ENCODE measurements at places on chromosomes 12 and 14. TPM values are rescaled to one million over a fixed set of nuclear protein-coding genes. Genes with fewer than 3 reads are reported as not detected.

DNA sequence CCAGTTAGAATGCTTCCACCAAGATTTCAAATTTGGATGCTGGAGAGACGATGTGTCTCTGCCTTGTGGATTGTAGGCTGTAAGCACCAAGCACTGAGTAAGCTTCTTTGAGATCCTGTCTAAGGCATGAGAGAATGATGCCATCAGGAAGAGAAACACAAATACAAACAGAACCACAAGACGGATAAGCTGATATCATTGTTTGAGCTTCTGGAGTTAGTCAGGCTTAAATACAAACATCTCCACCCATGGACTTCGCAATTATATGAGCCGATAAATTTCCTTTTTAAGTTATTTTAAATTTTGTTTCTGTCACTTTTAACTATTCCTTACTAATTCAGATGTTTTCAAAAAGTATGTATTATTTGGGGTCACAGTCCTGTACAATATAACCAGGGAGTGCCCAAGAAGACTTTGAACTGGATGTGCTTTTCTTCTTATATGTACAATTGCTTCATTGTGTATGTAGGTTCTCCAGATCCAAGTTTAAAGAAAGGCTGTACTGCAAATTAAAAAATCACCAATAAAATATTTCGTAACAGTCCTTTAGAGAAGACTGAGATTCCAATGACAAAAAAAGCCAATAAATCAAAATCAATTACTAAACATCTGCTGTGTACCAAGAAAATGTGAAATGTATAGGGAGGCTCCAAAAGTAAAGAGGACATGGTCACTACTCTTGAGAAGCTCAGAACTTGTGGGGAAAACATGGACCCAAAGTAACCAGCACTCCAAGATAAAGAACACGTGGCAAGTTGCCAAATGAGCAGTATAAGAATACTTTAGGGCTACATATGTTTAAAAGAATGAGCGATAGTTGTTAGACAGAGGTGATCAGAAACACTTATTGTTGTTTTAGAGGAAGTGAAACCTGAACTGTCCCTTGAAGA, 274.1 kb downstream of the ADAMTS20 start:
- DNase-seq = no peak

DNA sequence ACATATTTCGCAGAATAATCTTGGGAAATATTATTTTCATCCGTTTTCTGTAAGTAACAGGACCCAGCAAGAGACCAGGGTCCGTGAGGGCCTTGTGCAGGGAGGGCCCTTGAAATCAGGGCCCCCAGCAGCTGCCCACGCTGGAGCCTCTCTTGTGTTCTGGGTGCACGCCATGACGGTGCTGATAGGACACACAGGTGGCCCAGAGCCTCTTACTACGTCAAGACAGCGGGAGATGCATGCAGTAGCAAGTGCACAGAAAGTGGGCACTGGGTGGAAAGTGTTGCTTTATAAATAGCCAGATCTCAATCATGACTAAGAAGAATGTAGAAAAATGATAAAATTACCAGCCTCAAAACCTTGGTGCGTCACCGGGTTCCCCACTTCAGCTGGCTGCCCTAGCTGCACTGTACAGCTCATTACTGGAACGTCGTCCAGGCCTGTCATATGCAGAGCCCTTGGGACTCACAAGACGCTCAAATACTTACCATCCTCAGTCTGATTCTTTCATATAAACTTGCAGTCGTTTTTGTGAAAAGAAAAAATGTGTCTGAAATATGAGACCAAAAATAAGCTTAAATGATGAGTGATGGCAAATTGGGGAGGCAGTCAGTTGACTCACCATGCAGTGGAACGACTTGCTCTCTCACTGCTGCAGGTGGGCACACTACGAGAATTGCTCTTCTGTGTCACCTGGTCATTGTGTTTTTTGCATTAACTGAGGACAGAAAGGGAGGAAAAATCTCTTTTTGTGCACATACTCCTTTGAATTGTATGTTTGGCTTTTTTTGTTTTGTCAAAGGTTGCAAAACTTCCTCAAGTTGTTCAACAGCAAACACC, 68.2 kb downstream of the DDX51 start:
- DNase-seq = no peak

- DNase-seq = no peak
These were observed 149.3 kb downstream of the CALM1 start for GRCh38 chr14:90545966-90546751.

DNA sequence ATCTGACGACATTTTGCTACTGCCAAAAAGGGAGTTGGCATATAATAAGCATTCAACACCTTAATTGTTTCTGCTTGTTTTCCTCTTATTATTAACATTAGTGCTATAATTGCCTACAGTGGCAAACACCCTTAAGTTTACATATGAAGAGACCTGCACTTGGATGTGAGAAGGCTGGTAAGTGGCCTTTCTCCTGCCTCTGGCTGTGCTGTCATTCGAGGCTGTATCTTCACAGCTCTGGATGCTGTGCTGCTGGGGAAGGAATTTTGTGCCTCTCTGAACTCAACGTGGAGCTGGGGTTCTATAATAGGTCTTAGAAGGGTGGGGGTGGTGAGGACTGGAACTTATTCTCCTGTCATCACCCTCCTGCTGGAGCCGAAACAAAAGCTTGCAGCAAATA, 385.9 kb downstream of the EMP1 start:
- no peak for DNase-seq

DNA sequence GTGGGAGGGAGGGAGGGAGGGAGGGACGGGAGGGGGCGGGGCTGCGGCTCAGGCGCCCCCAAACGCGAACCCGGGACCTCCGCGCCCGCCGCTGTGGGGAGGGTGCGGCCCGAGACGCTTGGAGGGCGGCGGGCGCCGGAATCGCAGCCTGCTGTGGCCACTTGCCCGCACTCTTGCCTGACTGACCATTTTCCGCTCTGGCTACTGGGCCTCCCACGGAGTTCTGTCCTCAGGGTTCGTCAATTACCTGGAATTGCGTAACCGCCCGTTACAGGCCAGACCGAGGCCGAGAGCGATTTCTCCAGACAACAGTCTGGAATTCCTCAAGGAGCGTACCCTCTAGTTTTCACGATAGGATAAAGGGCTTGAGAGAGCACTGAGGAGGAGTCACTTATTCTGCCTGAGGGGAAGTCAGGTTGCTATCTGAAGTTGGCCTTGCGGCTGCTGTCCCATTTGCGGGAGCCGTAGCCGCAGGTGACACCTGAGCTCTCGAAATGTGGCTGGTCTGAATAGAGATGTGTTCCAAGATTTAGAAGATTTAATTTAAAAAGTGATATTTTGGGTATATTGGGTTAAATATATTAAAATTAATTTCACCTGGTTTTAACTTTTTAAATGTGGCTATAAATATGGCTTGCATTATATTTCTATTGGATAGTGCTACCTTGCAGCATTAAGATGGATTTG, 446 bp upstream of the ZNF641 start:
- DNase-seq = no peak

DNA sequence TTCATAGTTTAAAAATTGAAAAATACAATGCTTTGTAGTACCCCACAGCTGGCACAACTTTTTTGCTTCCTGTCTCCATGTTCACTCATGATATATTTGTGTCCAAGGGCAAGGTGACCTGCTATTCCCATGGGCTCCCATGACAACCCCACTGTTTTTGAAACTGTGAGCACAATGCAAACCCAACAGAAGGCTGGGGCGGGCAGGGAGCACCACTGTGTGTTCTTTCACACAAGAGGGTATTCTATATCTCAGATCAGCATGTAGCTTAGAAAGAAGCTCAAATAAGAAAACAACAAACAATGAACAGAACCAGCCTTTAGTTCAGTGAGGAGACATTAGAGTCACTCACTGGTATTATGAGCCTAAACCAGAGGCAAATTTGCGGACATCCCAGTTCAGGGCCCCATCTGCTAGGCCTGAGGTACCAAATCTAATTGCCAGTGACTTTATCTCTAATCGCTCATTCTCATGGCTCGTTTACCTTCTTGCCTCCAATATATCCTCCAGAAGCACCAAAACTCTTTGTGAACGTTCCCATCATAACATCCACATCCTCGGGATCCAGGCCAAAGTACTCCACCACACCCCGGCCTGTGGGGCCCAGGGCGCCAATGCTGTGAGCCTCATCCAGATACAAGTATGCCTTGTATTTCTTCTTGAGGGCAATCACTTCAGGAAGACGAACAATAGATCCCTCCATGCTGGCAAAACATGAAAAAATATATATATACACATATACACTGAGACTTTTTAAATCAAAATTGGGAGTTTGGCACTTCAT, 56.4 kb upstream of the ISM2 start:
- DNase-seq = no peak

- no peak for DNase-seq
These were observed 165.5 kb downstream of the PTPN11 start for GRCh38 chr12:112584266-112584722.

DNA sequence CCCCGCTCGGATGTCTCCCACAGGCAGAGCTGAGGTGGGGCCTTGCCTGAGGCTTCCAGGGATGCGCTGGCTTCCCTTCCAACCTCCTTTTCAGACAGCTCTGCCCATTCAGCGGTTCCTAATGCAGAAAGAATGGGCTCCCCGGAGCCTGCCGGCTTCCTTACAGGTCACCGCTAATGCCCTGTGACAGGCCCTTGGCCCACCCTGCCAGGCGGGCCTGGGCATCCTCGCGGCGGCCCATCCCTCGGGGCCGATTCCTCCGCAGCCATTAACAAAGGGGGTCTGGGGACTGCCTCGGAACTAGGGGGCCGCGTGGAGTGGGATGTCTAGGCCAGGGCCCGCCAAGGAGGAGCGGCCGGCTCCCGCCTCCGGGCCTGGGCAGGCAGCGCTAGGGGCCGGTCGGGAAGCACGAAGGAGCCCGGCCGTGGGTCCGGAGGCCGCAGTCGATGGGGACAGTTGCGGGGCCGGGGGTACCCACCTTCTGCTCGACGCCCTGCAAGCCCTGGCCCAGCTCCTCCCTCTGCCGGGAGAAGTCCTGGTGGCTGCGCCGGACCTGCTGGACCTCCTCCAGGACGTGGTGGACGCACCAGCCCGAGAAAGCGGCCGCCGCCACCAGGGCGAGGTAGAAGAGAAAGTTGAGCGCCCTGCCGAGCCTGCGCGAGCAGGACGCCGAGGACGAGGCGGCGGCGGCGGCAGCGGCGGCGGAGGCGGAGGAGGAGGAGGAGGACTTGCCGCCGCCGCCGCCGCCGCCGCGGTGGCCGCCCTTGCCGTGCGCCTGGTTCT, 738 bp downstream of the CKAP4 start:
- DNase-seq = peak; percentile 71

DNA sequence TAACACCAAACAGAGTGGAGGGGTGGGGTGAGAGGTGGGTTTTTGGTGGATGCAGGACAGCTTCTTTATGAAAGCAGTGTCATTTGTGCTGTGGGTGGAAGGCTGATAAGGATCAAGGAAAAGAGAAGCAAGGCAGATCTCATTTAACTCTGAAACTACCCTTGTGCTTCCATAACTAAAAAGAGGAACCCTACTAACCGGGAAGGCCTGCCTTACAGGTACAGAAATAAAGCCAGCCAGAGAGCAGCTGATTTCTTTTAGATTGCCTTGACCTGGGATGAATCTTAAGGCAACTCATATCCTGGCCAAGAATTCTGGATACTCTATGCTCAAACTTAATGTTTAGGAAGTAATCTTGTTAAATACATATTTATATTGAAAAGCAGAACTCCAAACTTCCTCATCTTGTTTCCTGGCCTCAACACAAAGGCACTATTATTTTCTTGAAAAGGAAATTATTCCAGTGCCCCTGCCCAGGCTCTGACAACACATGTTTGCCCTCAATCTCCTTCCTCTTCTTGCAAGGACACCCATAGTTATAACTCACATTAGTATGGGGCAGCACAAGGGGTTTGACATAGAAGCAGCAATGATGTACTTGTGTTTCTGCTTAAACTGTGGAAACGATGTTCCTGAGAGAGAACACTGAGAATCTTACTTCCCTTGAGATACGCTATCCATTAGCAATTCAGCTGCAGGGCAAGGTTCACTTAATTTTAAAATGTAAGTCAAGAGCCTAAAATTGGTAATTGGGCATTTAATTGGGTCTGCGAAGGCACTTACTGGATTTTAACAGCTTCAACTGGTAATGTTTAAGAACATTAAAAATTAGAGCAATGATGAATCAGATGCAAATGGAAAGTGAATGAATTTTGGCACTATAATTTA, 173.7 kb downstream of the STXBP6 start:
- DNase-seq = no peak

- DNase-seq = no peak
These were observed 82.7 kb upstream of the GPR68 start for GRCh38 chr14:91327250-91327595.

DNA sequence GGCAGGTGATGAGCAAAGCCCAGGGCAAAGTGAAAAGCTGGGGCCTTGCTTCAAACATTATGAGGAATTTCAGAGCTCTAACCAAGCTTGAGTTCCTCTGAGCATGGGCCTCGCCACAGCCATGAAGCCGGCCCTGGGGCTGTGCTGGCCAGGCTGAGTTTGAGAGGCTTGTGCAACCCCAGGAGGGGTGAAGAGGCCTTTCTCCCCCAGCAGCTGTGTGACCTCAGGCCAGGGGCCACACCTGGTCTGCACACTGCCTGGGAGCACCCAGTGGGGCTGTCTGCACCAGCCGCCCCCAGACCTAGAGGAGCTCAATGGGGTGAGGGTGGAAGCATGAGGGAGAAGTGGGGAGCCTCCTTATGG, 204.9 kb upstream of the C14orf180 start:
- no peak for DNase-seq

GRCh38 chr14:49955024-49955423, 62.1 kb downstream of the ARF6 start:
- no peak for DNase-seq

DNA sequence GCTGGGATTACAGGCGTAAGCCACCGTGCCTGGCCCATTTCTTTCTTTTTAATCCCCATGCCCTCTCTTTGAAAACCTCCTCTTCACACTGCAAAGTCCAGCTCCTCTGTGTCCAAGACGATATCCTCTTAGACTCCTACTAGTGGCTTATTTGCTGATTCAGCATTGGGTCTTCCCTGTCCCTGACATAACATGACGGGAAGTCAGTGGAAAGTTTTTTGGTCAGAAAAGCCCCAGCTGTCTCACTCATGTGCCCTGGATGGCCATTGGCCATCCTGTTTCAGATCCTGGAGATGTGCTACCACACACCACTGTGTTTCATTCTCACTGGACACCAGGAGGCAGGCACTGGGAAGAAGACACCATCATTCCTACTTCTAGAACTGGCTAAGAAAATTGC, 102.6 kb upstream of the MED13L start:
- DNase-seq = no peak

DNA sequence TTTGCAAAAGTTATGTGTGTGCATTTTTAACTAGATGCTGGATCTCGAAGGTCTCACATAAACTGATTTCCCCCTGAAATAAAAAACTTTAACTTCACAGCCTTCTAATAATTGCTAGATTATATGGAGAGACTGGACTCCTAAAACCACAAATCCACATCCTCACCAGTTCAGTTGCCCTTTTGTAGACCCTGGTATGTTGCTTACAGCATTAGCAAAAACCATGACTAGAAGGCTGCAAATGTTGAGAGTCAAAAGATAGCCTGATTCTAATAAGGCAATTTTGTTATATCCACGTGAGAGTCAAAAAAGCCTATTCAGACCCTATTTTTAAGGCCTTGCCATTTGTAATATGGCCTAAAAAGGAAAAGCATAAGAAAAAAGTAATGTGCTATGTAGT, 37.4 kb downstream of the RASSF8 start:
- no peak for DNase-seq

- DNase-seq = no peak
These were observed 44.9 kb downstream of the SIX6 start for GRCh38 chr14:60553808-60554207.

GRCh38 chr12:95304673-95305198, 87.1 kb downstream of the VEZT start:
- DNase-seq = no peak

- no peak for DNase-seq
These were observed 272.3 kb upstream of the NOVA1 start for GRCh38 chr14:26870096-26870495.

ADAMTS20 gene
- polyA plus RNA-seq = not detected

AQP6 gene
- polyA plus RNA-seq = not detected

MSI1 gene
- not detected for polyA plus RNA-seq

CDK17 gene
- 31.5 TPM for polyA plus RNA-seq

PUS1 gene
- polyA plus RNA-seq = 28.1 TPM

ANO2 gene
- polyA plus RNA-seq = not detected
